Endothelial cell (in vitro differentiated cells): ENCODE measurements at places on chromosomes 2 and 18. TPM values are rescaled to one million over a fixed set of nuclear protein-coding genes. Genes with fewer than 3 reads are reported as not detected.

DNA sequence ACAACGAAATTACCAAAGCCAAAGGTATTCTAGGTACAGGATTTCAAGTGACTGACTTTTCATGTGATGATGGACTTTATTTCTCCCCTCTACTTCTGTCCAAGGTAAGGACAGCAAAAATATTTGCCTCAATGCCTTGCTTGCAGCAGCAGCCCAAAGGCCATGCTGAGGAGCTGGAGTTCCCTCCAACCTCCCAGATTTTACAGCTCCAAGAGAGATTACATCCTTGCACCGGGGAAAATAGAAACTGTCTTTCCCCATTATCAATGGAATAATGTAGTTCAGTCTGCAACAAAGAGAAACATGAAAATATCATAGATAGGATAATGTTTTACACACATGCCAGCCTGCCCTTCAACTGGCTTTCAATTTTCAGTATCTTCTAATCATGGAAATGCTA, 13.5 kb downstream of the HSPD1 start:
- no peak for DNase-seq

DNA sequence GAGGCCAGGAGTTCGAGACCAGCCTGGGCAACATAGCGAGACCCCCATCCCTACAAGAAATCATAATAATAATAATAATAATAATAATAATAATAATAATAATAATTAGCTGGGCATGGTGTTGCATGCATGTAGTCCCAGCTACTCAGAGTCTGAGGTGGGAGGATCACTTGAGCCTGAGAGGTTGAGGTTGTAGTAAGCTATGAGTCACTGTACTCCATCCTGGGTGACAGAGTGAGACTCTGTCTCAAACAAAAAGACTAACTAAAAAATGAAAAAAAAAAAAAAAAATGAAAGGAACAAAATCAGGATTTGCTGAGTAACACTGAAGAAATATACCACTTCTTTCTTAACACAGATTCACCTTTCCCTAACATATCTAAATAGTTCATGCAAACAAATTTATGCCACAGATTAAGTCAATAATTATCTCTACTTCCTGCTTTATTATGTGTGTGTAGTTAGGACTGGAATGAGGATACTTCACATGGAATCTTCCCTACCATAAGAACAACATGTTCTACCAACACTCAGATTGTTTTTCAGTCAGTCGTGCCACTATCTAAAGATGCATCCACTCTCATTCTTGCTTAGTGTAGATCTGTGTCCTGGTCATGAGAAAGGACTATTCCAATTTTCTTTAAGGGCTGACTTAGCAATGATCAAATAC, 928.7 kb downstream of the SLC4A3 start:
- no peak for DNase-seq

GRCh38 chr2:63893163-63893562, 51.5 kb downstream of the UGP2 start:
- no peak for DNase-seq

DNA sequence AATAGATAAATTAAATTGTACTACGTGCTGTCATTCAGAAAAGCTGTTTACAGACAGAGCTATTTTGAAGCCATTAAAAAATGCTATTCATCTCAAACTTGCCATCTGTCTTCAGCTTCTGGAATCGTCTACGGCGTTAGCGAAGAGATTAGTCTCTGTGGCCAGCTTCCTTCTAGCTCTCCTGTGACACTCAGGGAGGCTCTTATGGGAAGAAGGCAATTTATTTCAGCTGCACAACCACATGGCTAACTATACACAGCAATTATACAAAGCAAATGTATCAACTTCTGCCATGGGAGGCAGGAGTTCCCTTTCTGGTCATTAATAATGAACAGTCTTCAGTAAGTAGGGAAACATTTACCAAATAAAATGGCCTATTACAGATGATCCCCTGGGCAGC, 6.3 kb downstream of the CTAGE1 start:
- DNase-seq: no peak

DNA sequence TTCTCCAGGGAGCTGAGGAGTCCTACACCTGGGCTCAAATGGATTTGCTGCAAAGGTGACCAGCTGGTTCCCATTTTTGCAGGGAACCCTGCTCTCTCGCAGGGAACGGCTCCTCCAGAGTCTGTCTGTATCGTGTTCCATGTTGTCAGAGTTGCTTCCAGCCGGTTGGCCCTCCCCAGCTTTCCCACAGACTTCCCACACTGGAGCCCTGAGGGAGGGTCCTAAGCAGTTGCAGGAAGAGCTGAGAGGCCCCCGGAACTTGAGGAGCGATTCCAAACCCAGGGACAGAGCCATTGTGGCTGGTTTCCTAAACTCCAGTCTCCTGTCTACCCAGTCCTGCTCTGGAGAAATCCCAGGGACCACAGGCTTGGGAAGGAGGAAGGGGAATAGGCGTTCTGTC, 121.7 kb upstream of the PPP1CB start:
- DNase-seq: no peak

DNA sequence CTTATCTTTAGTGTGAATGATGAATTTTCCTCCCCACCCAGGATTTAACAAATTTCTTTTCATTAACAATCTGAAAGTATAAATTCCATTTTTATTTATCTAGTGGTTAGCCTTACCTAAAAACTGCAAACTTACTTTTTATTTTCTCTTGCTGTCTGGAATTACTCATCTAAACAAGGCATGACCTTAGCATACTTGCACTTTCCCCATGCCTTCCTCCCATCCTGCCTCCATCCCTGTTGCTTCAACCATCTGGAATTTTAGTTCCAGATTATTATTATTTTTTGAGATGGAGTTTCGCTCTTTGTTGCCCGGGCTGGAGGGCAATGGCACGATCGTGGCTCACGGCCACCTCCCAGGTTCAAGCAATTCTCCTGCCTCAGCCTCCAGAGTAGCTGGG, 35.6 kb downstream of the GDF7 start:
- no peak for DNase-seq

- DNase-seq: no peak
Observed at GRCh38 chr18:43049021-43049420, 66.5 kb downstream of the RIT2 start.

DNA sequence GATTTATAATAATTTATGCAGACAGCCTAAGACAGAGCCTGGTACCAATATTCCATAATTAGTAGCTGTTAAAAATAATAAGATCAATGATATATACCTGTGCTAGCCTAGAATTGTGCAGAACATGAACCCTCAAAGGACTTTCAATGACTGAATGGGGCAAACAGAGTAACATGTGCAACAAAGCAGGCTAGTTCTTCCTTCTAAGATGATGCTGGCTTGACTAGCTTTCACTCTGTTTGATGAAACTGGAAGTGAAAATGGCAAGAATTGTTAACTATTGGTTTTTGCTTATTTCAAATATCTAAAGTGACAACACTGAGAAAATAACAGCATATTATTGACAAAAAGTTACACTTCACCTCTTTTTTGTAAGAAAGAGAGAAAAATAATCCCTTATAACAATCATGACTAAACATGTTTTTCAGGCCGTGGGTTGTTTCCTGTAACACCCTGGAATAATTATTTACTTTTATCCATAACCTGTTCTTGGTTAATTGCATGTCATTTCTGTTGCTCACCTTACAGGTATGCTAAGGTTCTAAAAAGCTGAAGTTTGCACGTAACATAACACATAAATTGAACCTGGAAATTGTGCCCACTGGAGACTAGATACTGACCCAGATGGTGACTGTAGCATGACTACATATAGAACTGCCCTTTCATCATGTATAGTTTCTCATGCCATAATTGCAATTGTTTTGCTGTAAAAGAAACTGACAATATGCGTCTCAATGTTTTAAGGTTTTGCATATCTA, 108.7 kb downstream of the C18orf54 start:
- DNase-seq: no peak

GRCh38 chr2:174121612-174122011, 126.7 kb downstream of the OLA1 start:
- DNase-seq: no peak

GRCh38 chr2:121735518-121736074, 1.1 kb downstream of the NIFK start:
- no peak for DNase-seq

- peak; percentile 95 for DNase-seq
Observed at GRCh38 chr18:48410095-48410920, 1.1 kb upstream of the ZBTB7C start.

- no peak for DNase-seq
Observed at GRCh38 chr18:427005-427404, 73.5 kb downstream of the COLEC12 start.

GRCh38 chr2:53896864-53897263, 37.1 kb upstream of the GPR75 start:
- DNase-seq: no peak

Gene RIT2
- total RNA-seq: not detected

Gene LOXL3
- 10.0 TPM for total RNA-seq

Gene ANKRD53
- 0.56 TPM for total RNA-seq
